ENCODE measurements at places on chromosomes 3 and 15. TPM values are rescaled to one million over a fixed set of nuclear protein-coding genes. Genes with fewer than 3 reads are reported as not detected.

The BTLA gene
- 1.1 TPM for total RNA-seq

The POTEB2 gene
- not detected for total RNA-seq

The PLCH1 gene
- 3.2 TPM for total RNA-seq

DNA sequence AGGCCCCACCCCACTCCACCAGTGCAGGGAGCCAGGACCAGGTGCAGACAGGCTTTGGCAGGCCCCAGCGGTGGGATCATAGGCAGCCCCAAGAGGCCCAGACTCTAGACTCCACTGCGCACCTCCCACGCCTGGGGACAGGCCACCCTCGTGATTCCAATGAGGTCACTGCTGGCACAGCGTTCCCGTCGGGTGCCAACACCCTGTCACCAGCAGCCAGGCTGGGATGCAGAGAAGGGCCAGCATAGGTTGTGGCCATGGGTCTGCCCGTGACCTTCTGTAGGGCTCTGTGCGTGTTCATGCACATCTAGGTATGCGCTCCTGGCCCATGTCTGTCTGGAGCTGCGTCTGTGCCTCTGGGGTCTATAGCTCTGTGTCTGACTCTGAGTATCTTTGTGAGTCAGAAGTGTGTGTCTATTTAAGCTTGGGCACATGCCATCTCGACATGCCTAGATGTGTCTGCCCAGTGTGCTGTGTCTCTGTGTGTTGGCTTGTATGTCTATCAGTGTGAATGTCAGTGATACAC is 13.0 kb downstream of the VIPR1 start:
- DNase-seq, result no peak

DNA sequence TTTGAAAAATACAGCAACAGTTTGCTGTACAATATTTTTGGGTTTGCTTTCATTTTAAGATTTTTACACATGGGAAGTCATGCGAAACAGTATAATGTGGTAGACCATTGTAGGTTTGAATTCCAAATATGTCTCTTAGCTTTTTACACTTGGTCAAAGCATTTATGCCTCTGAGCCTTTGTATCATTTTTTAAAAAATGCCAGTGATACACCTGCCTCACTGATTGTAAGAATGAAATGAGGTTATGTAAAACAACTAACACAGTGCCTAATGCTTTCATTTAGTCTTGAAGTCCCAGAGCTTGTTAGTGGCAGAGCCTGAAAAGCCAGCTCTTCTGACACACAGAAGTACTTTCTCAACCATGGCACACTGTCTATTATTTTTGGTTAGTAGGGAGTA is 202.0 kb downstream of the UBE2E2 start:
- no peak for DNase-seq

- DNase-seq, result no peak
Observed at GRCh38 chr3:25588441-25589103, 76.1 kb downstream of the TOP2B start.

DNA sequence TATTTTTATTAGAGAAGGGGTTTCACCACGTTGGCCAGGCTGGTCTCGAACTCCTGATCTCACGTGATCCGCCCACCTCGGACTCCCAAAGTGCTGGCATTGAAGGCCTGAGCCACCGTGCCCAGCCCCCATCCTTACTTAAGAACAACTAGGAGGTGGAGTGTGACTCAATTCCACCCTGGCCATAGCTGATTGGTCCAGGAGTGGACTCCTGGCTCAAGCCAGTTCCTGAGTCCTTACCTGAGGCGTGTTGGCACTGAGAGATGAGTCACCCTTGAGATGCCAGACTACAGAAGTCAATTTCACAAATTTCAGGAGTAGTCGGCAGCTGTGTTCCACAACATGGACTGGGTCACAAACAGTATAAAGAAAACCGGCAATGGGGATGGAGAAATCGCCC is 124.2 kb downstream of the SHQ1 start:
- DNase-seq, result no peak
